Stimulated activated CD4-positive, alpha-beta T cell treated with anti-CD3 and anti-CD28 coated beads, Interleukin-1b, Interleukin-23, amount 100 ng/mL, for 48 hours (primary cell): ENCODE measurements at places on chromosomes 2 and 18.

GRCh38 chr2:189874586-189875320 is 90.5 kb downstream of the PMS1 start:
- no peak for DNase-seq

DNA sequence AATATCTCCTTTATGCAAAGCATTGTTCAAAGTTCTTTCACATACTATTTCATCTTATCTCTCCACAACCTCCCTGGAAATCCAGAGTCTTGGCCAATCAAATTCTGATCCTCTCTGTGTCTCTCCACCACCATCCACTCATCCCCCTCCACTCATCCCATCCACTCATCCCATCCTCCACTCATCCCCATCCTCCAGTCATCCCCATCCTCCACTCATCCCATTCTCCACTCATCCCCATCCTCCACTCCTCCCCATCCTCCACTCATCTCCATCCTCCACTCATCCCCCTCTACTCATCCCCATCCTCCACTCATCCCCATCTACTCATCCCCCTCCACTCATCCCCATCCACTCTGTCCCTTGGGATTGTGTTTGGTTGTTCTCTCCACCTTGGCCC is 101.1 kb downstream of the BCL2 start:
- DNase-seq, result no peak

DNA sequence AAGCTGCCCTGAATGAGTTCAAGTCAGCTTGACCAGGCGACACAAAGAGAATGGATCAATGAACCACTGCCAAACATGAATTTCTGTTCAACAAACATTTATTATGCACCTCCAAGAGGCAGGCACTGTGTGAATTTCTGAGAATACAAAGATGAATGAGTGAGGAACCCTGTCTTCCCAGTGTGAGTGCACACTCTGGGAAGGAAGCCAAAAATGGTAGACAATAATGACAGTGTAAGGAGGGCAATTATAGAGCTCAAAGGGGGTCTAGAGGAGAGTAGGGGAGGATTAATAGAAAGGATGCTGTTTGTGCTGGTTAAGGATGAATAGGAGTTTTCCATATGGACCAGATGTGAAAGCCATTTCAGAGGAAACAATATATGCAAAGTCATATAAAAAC is 213.4 kb downstream of the DCC start:
- DNase-seq, result no peak

DNA sequence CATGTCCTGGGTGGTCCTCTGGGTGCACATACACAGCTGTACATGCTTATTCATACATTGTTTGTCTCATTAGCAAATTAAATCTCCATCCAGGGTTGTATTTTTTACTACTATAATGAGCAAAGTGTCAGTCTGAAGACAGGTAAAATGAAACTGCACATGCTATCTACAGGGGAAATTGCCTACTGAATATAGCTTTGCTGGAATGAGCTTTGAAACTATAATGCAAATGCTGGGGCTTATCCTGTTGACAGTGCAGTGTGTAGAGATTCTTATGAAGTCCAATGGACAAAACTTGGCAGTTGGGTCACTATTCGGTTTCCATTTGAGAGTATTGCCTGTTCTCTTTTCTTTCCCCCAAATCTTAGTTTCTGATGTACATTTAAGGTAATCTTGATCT is 292.8 kb upstream of the LRP1B start:
- DNase-seq, result no peak

DNA sequence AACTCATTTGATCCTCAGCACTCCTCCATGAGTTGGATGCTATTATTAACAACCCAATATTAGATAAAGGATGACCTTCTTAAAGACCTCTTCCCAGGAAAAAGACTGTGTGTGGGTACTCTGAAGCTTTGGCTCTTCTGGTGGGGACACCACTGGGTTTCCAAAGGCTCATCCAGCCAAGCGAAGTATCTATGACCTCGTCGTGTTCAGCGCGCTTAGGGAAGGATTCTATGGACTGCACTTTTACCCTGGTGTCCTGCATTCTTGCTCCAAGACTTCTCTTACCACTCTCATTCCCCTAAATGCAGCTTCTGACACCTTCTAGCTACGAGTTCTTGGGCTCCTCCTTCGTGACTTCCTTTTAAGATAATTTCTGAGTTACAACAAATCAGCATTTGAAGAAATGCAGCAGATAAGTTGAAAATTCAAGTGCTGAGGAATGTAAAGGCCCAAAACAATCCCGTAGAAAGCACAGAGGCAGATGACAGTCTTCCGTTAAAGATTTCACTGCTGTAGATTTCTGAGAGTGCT is 673 bp upstream of the HNMT start:
- DNase-seq, result no peak

- no peak for DNase-seq
These were observed 716 bp downstream of the CALCRL start for GRCh38 chr2:187447336-187447735.

DNA sequence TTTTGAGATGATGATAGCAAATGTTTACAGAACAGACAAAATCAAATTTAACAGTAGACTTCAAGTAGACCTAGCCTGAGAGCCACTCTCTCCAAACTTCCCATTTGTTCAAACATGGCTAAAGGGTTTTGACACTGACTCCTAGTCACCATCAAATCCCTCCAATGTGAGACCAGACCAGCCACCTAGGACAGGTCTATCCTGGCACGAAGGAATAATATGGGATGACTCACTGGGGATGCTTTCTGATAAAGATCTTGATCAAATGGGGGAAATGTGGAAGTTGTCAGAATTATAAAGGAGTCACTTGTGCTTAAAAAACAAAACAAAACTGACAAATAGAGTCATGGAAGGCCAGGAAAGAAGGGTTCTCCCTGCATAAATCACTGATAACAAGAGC is 95.7 kb downstream of the EDAR start:
- DNase-seq, result no peak

GRCh38 chr2:197209246-197209645 is 101.3 kb downstream of the ANKRD44 start:
- no peak for DNase-seq

DNA sequence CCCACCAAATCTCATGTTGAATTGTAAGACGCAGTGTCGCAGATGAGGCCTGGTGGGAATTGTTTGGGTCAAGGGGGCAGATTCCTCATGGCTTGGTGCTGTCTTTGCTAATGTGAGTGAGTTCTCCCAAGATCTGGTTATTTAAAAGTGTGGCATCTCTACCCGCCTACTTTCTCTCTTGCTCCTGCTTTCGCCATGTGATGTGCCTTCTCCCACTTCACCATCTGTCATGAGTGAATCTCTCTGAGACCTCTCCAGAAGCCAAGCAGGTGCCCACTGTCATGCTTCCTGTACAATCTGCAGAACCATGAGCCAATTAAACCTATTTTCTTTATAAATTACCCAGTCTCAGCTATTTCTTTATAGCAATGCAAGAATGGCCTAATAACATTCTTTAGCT is 246.6 kb upstream of the CDH20 start:
- DNase-seq, result no peak

DNA sequence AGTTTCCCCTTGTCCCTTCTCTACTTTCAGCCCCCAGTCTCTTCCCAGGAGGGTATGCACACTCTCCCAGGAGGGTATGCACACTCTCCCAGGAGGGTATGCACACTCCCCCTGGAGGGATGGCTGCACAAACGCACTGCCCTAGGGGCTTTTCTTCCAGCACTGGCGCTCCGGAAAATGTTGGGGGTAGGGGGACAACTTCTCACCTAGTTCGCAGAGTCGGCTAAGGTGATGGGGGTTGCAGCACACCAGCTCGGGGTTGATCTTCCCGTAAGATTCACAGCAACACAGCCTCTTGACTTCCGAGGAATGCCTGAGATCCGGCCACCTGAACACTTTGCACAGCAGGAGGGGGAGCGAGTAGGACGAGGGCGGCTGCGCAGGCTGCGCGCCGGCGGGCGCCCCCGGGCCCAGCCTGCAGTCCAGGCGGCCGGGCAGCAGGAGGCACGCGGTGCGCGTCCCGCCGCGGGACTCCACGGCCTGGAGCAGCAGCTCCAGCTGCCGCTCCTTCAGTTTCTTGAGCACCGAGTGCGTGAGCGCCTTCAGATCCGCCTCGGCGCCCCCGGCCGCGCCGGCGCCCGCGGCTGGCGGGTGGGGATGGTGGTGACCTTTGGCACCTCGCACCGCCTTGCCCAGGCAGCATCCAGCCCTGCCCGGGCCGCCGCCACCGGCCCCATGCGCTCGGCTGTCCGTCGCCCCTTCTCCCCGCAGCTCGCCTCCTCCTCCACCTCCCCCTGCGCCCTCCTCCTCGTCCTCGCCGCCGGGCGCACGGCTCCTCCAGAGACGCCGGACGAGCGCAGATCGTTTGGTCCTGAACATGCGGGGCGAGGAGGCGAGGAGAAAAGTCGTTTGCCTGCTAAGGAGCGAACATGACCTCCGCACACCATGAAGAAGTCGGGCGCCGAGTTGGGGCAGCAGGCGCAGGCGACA is 894 bp downstream of the SMAD7 start:
- peak; percentile 32 for DNase-seq

GRCh38 chr2:97707362-97708047 is 5.9 kb upstream of the ZAP70 start:
- no peak for DNase-seq

GRCh38 chr2:2112416-2113105 is 218.5 kb downstream of the MYT1L start:
- DNase-seq, result no peak

- DNase-seq, result no peak
These were observed 70.6 kb upstream of the KLF7 start for GRCh38 chr2:207236156-207236935.

- DNase-seq, result no peak
These were observed 80.9 kb downstream of the SP100 start for GRCh38 chr2:230496891-230497290.

- DNase-seq, result no peak
These were observed 138.1 kb downstream of the TWIST2 start for GRCh38 chr2:238985931-238986446.

DNA sequence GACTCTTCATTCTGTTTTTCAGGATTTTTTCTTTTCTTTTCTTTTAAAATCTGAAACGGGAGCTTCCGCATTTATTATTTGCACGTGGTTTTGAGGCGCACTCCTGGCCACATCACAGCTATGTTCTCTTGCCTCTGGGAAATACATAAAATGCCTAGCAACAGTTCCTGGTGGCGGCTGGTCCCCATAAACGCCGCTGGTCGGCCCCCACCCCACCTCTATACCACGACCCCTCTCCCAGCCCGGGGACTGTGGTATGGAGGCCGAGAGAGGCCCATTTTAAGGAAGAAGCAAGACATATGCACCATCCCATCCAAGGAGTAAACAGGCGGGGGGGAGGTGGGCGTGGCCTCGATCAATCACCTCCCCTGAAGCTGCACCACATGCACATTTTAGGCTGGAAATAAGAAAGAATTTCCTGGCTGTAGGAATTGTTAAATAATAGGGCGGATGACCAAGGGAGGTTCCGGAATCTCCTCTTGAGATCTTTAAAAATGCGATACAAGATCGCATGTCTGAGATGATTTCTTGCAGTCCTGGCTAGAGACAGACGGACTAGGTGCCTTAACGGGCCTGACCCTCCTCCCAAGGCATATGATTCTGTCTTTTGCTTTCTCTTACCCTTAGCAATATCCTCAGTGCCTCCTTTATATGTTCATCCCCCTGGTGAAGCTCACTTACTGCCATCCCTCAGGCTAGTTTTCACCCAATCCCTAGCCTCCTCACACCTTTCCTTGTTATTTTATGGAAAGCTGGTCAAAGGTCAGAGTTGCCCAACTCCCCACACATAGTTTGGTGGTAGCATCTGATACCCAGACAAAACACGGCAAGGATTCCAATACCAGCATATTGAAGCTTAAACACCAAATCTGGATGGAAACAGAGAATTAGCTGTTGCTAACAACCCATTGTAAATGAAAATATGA is 82.4 kb downstream of the BCL2 start:
- no peak for DNase-seq

DNA sequence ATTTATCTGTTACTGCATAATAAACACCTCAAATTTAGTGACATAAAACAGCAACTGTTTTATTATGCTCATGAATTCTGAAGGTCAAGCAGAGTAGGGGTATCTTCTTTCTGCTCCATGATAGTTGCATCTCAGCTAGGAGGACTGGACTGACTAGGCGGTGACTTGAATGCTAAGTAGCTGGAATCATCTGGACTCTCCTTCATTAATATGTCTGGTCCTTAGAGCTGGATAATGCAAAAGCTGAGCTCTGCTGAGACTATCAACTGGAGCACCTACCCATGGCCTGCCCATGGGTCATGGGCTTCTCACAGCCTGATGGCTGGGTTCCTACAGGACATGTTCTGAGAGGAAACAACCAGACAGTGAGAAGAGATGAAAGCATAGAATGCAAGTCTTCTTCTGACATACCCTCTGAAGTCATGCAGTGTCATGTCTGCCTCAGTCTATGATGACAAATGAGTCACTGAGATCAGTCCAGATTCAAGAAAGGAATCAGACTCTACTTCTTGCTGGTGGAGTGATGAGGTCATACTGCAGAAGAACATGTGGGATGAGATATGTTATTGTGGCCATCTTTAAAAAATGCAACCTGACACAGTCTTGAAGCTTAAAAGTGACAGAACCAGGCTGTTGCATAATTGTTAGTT is 174.2 kb upstream of the OSR1 start:
- DNase-seq, result no peak

DNA sequence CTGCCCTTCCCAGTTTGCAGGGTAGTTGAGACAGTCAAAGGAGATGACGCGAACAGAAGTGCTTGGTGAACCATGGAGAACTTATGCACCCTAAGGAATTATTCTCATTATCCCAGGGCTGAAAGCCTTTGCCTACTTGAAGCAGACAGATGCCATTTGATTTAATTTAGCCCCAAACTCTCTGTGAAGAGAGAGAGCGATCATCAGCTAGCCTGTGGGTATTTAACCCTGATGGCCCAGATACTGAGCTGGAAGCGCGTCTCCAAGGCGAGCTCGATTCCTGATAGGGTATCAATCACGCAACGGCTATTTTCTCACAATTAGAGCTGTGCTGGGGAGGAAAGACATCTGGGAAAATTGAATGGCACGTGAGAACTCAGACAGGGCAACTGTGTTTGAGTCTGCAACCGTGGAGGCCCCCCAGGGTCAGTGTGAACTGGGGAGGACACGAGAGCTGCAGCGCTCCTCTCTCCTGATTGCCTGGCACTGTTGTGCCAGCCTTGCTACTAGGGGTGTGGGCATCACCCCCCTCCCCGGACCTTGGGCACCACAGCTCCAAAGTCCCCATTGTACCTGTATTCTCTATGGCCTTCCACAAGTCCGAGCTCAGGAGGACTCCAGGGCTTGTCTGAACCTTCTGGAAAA is 73.2 kb downstream of the CAPN13 start:
- no peak for DNase-seq

GRCh38 chr18:3872641-3873040 is 422.7 kb downstream of the TGIF1 start:
- DNase-seq, result no peak

DNA sequence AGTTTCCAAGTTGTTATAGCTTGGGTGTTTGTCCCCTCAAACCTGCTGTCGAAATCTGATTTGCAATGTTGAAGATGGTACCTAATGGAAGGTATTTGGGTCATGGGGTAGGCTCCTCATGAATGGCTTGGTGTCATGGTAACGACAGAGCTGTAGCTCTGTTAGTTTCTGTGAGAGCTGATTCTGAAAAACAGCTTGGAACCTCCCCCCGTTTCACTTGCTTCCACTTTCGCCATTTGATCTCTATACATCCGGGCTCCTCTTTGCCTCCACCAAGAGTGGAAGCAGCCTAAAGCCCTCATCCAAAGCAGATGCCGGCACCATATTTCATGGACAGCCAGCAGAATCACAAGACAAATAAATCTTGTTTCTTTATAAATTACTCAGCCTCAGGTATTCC is 1035.1 kb upstream of the SLC39A10 start:
- no peak for DNase-seq

GRCh38 chr2:11802782-11803191 is 56.4 kb downstream of the LPIN1 start:
- DNase-seq, result no peak
